ENCODE measurements at places on chromosomes 16 and 17.

- DNase-seq = no peak
These were observed 131.9 kb upstream of the XYLT1 start for GRCh38 chr16:17602678-17603077.

DNA sequence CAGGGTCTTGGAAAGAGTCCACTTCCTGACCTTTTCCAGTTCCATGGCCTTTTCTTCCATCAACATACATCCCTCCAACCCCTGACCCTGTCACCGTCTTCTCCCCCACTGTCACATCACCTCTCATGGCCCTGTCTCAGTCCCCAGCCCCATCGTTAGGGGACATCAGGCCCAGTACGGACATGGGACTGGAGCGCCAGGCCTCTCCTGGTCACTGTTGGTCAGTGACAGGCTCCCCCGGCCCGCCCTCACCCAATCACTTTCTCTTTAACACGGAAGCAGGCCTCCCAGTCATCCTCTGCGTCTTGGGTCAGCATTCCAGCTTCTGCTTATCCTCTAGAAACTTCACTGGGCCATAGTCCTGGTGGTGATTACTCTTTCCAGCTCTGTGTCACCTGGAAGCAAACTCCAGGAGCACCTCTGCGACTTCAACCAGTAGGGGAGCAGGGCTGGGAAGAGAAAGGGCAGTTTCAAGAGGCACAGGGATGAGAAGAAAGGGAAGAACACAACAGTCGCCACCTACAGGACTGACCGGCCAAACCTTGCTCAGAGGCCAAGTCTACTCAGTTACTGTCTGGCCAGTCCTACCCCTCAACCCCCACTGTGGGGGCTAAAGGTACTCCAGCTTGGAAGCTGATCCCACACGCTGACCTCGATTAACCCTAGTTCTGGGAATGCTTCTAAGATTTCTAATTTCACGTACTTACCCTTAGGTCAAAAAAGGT lies 15.9 kb upstream of the ICAM2 start:
- DNase-seq = no peak

GRCh38 chr17:81173762-81174155 lies 7.7 kb upstream of the AATK start:
- DNase-seq = no peak

DNA sequence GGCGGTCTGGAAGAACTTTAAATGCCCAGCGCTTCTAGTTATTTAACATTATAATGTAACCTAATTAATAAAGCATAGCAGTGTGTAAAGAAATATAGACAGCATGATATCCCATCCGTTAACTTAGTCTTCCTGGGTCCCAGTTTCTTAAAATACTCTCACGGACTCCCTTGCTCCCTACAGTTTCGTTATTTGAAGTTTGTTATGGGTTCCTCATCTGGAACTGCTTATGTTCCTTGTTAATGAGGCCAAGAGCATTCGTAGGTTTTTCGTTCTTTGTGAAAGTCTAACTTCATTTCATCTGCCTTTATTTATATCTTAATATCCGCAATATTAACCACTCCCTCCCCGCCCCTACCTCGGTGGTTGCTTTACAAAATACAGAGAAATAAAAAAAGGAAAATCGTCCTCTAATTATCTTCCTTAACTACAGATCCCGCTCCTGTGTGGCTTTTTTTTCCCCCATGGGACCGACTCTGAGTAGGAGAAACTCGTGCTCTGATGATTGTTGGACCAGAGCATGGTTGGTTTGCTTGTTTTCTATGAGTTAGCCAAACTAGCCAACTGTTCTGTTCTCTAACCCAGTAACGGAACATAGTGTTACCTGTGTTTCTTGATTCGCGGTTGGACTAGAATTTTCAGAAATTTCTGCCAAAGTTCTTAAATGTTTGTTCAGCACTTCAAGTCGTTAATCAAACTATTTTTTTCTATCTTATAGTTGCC lies 863 bp downstream of the ADPRM start:
- no peak for DNase-seq

GRCh38 chr17:61461967-61462718 lies 9.9 kb downstream of the TBX4 start:
- DNase-seq = no peak

- no peak for DNase-seq
These were observed 7.6 kb upstream of the PPP1R1B start for GRCh38 chr17:39618956-39619785.

GRCh38 chr17:48336986-48337385 lies 93.0 kb downstream of the SKAP1 start:
- no peak for DNase-seq

GRCh38 chr16:30112197-30113030 lies 923 bp downstream of the GDPD3 start:
- DNase-seq = peak; percentile 56

DNA sequence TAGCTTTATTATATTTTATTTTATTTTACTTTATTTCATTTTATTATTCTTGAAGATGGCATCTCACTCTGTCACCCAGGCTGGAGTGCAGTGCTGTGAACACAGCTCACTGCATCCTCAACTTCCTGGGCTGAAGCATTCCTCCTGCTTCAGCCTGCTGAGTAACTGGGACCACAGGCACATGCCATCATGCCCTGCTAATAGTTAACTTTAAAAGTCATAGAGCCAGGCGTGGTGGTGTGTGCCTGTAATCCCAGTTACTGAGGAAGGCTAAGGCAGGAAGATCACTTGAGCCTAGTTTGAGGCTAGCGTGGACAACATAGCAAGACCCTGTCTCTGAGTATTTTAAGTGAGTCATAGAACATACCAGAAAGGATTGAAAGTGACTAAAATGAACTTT lies 38.7 kb downstream of the ESRP2 start:
- DNase-seq = no peak

DNA sequence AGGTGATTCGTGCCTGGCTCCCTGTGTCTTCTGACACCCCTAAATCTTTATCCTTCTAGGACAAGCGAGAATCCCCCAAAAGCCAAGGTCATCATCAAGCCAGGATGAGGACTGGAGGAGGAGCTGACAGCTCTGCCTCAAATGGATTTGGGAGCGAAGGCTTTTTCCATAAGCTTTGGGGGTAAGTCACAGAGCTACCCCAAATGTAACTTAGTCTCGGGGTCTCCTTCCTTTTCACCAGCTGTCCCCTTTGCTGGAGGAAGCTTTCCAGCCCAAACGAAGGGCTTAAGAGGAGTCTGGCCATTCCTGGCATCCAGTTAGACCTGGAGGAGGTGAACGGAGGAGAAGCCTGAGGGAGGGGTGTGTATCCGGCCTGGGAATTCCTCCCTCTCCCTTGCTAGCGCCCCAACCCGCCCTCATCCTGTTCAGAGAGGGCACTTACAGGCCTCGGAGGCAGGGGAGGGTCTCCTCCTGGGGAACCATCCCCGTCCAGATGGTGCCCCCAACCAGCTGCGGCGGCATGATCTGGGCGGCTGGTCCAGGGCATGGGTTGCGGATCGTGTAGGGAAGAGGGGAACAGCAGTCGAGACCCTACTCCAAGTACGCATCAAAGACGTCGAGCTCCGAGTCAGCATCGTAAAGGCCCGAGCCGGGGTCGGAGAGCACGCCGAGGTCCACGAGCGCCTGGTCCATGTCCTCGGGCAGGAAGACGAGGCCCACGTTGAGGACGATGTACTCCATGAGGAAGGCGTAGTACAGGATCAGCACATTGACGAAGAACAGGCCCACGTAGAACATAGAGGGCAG lies 938 bp downstream of the DEXI start:
- no peak for DNase-seq

GRCh38 chr17:10112962-10113361 lies 85.4 kb downstream of the GAS7 start:
- no peak for DNase-seq

DNA sequence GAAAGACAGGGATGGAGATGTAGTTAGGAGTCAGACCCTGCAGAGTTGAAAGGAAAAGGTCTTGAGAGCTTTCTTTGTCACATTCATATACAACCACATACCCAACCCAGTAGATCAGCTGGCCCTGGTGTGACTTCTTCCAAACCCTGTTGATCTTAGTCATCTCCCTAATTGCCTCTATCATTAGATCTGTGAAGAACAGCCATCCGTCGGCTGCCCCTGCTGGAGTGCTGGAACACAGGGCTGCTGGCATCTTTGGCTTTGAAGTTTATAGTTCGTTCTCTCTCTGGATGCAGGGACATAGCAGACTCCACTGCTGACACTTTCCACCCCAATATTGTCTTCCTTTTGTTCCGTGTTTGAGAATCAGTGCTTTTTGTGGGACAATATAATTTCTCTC lies 10.4 kb upstream of the SMG8 start:
- no peak for DNase-seq

DNA sequence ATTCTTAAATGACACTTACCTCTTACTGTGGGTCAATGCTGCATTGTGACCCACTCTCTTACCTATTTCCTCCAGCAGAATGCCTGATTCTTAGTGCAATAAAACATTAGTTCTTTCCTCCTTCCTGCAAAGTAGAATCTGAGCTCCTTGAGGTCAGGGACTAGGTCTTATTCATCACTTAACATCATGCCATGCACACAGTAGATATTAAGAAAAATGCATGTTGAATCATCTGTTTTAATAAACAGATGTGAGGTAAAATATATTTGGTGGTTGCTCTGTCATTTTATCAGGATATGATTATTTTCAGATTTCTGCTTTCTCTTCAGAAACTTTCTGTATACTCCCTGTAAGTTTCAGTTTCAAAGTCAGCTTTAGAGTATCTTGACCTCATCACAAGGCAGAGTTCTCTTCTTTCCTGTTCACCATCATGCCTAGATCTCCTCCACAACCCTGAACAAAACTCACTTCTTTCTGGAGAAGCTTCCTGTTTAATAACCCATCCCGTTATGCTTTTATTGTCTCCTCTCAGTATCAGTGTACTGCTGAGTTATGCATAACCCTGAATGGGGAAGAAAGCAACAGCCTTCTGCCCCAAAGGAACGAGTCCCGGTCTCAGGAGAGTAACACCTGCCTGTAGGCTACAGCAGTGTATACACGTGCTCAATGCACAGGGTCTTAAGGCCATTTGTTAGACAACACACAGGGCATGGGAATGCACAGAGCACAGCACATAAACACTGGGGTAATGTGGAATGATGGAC lies 30.3 kb upstream of the SUPT4H1 start:
- peak; percentile 31 for DNase-seq

DNA sequence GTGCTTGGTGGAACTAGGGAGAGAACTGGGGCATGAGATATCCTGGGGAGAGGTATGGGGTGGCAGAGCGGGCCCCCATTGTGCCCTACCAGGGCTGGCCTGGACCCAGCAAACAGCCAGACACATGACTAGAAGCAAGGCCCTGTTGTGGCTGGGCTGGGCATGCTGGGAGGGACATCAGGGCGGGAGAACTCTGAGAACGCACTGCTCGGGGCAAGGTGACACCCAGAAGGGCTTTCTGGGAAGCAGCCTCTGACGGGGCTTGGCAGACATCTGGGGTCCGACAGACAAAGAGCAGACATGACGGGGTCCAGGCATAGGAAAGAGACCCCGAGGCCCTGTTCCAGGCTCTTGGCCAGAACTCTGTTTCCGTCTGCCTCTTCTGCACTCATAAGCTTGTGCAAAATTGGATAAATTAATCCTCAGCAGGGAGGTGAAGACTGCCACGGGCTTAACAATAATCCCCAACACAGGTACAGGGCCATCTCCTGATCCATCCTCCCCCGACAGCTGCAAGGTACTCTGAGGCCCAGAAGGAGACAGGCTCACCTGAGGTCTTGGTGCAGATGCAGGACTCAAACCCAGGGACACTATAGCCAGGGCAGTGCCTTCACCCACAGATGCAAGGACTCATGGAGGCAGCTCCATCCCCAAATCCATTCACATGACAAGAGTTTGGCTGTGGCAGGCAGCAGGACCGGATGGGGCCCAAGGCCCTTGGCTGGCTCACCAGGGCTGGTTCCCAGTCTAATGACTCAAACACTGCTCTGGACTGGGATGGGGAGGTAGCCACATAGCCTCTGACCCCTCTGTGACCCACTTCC lies 5.4 kb downstream of the SREBF1 start:
- no peak for DNase-seq

- DNase-seq = no peak
These were observed 51.7 kb downstream of the CMC2 start for GRCh38 chr16:80954985-80955384.

DNA sequence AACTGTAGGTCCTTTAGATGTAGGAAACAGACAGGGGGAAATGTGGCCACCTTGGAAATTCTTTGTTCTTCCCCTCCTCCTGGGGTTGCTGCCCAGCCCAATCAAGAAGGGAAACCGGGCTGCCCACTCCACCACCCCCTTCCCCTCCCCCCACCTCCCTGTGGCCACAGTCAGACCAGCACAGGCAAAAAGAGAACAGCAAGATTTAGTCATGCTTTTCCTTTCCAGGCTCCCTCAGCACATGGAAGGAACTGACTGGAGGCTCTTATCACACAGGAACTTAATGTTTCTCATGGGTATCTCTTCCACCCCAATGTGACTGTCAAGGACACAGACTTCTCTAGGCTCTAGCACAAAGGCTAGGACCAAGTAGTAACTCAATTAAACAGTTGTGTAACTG lies 3.0 kb upstream of the CCL1 start:
- DNase-seq = no peak

GRCh38 chr16:11151885-11152629 lies 103.9 kb downstream of the SOCS1 start:
- DNase-seq = no peak

DNA sequence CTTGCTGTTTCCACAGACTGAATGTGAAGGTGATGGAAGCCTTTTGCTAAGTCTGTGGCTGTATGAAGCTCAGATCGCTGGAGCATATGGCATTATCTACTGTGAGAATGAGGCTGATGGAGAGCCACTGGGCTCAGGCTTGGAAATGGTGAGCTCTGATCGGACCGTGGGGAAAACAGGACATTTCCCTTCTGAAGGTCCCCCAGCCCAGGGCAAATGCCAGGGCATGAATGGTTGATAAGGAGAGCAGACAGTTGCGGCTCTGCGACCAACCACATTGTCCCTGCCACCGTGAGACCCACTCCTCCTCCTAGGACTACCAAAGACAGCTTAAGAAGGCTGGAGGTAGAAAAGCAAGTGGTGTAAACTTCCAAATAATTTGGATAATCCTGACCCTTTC lies 4.7 kb upstream of the CUEDC1 start:
- DNase-seq = no peak

GRCh38 chr17:57833179-57833939 lies 16.5 kb downstream of the MRPS23 start:
- DNase-seq = peak; percentile 32

DNA sequence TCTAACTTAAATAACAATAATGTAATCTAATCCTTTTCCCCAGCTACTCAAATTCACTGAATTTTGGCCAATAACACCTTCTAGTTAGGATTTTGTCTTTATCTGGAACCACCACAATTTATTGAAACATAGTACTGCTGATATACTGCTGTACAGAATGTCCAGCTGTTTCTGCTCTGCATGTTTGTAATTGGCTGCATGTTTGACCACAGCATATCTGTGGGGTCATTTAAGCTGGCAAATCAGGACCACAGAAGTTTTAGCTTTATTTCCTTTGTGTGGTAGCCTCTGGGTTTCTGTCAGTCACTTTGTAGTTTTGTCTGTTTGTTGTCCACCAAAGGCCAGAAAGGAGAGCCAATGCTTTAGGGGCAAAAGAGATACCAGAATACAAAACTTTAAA lies 22.2 kb upstream of the RAB11FIP4 start:
- no peak for DNase-seq

GRCh38 chr17:43832168-43832975 lies 574 bp downstream of the MPP3 start:
- no peak for DNase-seq

GRCh38 chr16:66375451-66375850 lies 9.0 kb downstream of the CDH5 start:
- no peak for DNase-seq
